Activated CD8-positive, alpha-beta memory T cell treated with anti-CD3 and anti-CD28 coated beads for 4 hours (primary cell): ENCODE measurements at places on chromosomes 3 and 15.

GRCh38 chr3:15822281-15822680, 24.5 kb upstream of the ANKRD28 start:
- no peak for DNase-seq

GRCh38 chr15:88664151-88664778, 25.4 kb downstream of the ISG20 start:
- DNase-seq = no peak

DNA sequence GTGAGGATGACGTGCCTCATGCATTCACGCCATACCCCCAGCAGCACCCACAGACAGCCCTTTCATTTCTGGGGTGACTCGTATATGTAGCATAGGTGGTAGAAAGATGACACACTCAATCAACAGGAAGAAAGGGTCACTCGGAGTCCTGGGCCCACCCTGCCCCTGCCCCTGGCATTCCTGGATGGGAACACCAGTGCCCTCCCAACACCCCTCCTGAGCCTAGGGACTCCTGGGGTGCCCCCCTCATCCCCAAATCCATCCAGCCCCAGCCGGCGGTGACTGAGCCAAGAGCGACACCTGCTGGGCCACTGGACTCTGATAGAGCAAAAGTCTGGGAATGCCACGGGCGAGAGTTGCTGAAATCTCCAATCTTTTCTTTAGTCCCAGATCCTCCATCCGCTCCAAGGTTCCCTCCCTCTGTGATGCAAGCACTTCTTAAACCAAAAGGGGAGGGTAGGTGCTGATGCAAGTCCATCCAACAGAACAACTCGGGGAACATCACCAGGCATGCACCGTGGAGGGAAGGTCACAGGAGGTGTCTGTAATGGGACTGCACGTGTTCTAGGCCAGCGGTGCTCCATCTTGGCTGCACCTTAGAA, 31.1 kb downstream of the ACAN start:
- no peak for DNase-seq

GRCh38 chr3:192079098-192079497, 618.1 kb downstream of the PYDC2 start:
- no peak for DNase-seq

DNA sequence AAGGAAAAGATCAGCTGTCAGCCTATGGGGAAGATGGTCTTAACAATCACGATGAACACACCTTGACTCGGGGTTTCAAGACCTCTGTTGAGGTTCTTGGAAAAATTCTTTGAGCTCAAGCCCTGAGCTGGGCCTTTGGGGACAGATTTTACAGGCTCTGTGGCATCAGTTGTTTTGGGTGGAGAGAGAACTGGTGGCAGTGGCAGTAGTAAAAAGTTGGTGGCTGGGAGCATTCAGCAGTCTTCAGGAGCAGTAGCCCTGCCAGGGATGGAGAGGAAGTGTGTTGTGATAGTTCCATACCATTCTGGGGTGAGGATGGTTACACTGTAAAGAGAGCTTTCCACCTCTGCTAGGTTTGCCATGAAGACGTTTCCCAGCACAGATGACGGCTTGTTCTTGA, 4.9 kb upstream of the KY start:
- no peak for DNase-seq

DNA sequence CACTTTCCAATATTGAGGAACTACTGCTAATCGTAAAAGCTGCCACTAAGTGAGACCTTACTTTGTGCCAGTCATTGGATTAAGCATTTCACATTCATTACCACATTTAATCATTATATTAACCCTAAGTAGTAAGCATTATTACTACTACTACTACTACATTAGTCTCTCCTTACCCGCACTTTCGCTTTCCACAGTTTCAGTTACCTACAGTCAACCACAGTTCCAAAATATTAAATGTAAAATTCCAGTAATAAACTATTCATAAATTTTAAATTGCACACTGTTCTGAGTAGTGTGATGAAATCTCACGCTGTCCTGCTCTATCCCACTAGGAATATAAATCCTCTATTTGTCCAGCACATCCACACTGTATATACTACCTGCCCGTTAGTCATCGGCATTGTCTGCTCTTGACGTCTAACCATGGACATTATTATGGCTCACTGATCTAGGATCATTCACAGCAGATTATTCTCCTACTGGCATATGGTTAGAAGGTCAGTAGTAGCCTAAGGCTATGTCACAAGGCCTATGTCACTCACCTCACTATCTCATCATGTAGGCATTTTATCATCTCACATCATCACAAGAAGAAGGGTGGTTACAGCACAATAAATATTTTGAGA, 121.1 kb downstream of the GSK3B start:
- no peak for DNase-seq

- DNase-seq = no peak
These were observed 2.6 kb upstream of the ZSCAN2 start for GRCh38 chr15:84598250-84598649.

- no peak for DNase-seq
These were observed 18.1 kb downstream of the GBE1 start for GRCh38 chr3:81743096-81744025.

DNA sequence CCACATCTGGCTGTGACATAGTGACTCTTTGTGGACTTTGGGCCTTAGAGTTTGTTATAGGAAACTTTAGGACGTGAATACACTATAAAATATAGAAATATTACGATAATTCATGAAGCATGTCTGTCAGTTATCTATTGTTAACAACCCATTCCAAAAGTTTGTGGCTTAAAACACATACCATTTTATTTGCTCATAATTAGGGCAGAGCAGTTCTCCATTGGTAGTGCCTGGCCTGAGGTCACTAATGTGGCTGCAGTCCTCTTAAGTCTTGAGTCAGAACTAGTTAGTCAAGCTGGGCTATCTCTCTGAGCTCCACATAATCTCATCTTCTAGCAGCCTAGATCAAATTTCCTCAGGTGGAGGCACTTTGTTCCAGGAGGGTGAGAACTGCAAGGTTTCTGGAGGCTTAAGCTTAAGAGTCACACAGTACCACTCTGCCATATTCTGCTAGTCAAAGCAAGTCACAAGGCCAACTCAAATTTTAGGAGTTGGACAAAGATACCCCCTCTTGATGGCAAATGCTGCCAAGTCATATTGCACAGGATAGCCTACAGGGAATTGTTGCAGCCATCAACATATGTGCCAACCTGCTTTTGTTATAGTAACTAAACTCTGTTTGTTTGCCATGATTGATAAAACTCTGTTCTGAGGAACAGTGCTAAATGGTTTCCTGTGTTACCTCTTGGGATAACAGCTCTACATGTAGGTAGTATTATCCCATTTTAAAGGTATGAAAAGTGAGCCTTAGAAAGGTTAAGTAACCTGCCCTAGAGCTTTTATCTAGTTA, 8.7 kb downstream of the ATXN7 start:
- no peak for DNase-seq

DNA sequence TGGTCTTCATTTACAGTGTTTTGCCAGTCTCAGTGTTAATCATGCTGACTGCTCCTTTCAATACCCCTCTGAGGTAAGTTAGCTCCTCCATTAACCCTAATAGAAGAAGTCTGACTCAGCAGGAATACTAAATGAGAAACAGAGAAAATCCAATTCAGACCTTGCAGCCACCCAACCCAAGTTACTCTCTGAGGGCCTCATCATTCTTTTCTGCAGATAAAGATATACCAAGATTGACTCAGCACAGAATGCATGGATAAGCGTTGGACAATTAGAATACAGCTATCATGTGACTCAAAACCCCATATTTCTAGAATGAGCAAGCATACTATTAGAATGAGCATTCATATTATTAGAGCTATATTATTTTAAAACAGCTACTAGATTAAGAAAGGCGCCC, 389.1 kb upstream of the SGO1 start:
- DNase-seq = no peak

DNA sequence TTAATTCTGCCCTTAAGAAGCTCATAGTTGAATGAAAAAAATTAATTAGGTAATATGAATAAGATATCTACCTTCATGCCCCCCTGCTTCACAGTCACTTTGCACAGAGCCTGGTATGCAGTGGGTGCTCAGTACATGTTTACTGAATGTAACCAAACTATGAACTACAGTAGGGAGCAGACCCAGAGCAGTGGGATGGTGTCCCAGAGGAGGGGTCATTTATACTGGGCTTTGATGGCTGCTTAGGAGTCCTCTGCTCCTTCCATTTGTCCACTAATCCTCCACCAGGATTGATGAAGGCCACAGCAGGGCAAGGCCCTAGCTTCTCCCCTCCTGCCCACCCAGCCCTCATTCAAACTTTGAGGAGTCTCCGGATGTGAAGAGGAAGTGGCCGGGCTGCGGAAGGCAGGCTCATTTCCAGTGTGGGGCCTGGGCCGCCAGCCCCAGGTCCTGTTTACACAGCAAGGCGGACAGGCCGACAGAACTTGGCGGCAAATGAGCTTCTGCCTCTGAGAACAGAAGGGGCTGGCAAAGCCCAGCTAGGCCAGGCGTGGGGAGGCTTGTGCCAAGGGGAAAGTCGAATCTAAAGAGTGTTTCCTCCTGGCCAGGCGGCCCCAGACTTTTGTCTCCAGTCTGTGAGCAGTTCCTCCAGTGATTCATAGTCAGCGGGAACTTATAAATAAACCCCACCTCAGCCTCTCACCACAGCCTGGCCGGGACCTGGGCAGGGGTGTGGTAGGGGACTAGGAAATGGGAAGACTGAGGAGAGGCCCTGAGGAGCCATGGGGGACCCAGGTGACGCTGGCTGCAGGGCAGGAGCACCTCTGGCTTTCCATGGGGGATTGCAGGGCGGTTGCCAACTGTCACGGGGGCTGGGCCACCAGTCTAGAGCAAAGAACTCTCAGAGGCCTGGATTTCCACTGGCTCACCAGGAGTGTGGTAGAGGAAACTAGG, 51.6 kb upstream of the LCTL start:
- DNase-seq = no peak

DNA sequence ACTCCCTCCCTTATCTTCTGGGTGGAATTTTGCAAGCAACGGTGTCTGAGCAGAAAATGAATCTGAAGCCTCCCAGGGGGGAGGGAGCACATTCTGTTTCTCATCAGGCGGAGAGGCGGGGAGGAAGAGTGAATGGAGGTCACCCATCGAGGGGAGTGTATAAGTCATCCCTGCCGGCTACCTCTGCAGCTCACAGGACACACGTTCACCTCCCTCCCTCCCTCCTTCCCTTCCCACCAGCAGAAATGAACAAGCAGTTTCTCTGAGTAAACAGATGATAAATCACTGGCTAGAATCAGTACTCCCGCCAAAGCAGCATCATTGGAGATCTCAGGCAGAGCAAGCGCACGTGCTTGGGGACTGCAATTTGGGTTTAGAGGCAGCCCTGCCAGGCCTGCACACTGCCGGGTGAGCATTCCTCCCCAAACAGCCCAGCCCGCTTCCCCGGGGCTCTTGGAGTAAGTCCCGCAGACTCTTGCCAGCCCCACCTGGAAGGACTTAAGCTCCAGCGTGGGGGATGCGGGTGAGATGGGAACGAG, 38.3 kb downstream of the CPN2 start:
- DNase-seq = no peak

- DNase-seq = no peak
These were observed 24.2 kb upstream of the TM4SF4 start for GRCh38 chr3:149450281-149450680.

GRCh38 chr3:10940106-10940505, 52.4 kb upstream of the SLC6A1 start:
- no peak for DNase-seq

- no peak for DNase-seq
These were observed 258.5 kb upstream of the TLE3 start for GRCh38 chr15:70356062-70356860.

GRCh38 chr3:74370342-74370741, 244.1 kb downstream of the CNTN3 start:
- DNase-seq = no peak

- DNase-seq = no peak
These were observed 272.1 kb upstream of the ALCAM start for GRCh38 chr3:105094588-105094987.

GRCh38 chr3:117790235-117790987, 1080.8 kb downstream of the TUSC7 start:
- no peak for DNase-seq

GRCh38 chr3:46895204-46895660, 17.7 kb downstream of the PTH1R start:
- peak; percentile 64 for DNase-seq

GRCh38 chr3:187735837-187736236, 9.4 kb downstream of the BCL6 start:
- DNase-seq = no peak
